Endothelial cell (in vitro differentiated cells): ENCODE measurements at places on chromosomes 2 and 18.

DNA sequence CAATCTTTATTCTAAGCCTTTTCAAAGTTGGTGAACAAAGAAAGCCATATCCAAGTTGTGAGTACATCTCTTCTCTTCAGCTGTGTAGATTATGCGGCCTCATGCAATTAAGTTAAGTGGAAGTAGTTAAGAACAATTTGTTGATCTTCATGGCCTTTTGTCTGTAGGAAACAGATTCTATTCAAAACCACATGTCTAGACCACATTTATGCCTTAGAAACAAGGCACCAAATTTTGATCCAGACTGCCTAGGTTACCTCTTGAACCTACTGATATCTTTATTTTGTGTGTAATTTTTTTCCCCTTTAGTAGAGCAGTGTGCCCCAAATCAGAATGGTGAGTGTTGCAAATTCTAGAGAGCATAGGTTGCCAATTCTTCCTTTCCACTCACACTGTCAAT, 101.6 kb upstream of the CERS6 start:
- DNase-seq: no peak

GRCh38 chr2:44291281-44292248, 16.3 kb downstream of the SLC3A1 start:
- peak; percentile 38 for DNase-seq

DNA sequence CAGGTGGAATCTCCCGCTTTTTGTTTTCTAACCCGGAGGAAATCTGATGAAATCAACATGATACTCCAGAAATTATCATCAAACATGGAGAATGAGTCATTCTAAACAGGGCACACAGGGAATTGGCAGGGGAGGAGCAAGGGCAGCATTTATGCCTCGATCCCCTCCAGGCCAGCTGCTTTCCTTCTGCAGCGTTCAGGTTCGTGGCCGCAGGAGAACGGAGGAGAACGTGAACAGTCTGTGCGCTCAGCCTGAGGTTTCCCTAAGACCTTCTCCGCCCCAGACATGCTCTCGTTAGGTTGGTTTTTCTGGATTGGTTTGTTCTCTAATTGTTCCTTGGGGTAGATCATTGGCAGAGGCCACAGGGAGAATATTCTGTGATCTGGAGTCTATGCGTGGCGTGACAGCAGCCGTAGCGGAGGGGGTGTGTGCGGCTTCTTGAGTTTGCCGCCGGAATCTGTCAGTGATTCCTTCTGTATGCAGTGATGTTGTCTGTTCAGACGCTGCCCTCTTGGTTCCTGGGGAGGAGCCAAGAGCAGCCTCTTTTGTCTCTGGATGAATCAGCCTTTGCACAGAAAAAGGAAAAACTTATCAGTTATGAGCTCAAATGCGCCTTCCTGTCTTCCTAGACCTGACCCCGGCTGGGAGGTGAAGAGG, 75.9 kb downstream of the SH3BP4 start:
- DNase-seq: no peak

DNA sequence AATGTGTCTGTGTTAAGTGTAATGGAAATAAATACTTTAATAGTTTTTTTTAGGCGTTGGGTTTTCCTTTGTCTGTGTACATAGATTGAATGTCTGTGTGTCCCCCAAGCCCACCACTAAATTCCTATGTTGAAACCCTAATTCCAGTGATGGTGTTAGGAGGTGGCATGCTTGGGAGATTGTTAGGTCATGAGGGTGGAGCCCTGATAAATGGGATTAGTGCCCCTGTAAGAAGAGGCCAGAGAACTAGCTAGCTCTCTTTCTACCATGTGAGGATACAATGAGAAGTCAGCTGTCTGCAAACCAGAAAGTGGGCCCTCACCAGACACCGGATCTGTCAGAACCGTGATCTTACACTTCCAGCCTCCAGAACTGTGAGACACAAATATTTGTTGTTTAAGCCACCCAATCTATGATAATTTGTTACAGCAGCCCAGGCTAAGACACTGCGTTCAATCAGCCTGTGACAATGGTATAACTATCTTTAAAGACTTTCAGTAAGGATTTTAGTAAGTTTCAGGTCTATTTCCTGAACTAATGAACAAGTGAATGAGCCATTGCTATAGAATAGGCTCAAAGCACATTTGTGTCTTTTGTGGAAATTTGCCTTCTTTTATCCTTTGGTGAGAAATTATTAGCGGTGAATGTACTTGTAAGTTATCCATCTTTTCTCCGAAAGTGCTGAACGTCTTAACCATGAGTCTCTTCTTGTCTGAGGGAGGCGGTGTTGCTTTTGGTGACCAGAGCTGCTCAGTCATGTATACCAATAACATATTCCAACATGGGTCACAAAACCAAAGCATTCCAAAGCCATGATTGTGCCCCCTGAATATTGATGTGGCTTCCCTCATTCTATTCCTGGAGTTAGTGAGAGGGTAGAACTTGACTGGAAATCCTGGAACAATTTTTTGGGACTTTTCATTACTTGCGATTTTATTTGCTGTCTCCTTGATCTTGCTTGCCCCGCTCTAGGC, 29.6 kb upstream of the IL1R1 start:
- DNase-seq: no peak

- DNase-seq: no peak
Observed at GRCh38 chr2:168475636-168476035, 19.6 kb downstream of the CERS6 start.

DNA sequence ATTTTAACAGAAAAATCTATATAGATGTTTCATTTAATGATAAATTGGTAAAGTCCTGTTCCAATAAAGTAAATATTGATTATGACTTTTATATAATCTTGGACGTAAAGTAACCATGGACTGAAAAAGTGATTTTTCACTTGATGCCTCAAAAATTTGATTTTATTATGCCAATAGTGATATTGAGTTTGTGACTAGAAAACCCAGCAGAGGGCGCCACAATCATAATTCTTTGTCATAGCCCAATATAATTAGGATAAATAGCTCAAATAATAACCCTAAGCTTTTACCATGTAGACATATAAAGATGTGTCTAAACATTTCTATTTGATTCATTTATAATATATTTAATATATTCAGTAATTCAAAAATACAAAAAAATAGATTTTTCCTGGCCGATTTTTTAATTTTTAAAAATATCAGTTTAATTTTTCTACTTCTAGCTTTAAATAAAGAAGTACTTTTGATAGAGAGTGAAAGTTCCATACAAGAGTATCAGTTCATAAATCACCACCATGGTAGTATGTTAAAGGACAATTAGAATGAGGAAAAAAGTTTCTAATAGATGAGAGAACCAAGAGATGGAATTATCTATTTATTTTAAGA, 30.7 kb downstream of the CAMKMT start:
- peak; percentile 50 for DNase-seq

GRCh38 chr2:48795065-48795464, 39.5 kb upstream of the LHCGR start:
- DNase-seq: no peak
